ENCODE measurements at places on chromosomes 7 and 10. TPM values are rescaled to one million over a fixed set of nuclear protein-coding genes. Genes with fewer than 3 reads are reported as not detected.

- no peak for DNase-seq
These were observed 111.2 kb downstream of the PON1 start for GRCh38 chr7:95213148-95213547.

The FGL2 gene
- polyA plus RNA-seq: 9.1 TPM

DNA sequence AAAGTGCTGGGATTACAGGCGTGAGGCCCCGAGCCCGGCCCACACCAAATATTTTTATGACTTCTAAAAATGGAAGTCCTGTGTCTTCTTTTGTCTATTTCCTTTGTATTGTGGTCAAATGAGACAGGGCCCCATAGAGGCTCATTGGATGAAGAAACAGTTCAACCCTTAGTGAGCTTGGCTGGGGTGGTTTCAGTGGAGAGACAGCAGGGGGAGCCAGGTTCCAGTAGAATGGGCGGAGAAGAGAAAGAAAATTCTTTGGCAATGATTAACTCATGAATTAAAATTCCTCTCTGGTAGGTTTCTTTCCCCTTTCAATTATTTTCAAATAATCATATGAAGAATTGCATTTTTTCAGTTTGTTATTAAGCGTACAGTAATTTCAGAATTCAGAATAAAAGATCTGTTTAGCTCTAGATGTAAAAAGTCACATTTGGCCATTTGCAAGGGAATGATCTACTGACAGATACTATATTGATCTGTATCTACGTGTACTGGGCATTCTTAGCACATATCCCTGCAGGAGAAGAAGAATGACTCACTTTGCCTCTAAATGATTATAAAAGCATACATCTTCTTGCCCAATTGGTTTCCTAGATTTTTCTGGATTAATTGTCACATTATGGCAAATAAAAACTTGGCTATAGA lies 43.2 kb downstream of the PNLIPRP3 start:
- DNase-seq: no peak

GRCh38 chr7:2359610-2360009 lies 5.0 kb downstream of the EIF3B start:
- no peak for DNase-seq

DNA sequence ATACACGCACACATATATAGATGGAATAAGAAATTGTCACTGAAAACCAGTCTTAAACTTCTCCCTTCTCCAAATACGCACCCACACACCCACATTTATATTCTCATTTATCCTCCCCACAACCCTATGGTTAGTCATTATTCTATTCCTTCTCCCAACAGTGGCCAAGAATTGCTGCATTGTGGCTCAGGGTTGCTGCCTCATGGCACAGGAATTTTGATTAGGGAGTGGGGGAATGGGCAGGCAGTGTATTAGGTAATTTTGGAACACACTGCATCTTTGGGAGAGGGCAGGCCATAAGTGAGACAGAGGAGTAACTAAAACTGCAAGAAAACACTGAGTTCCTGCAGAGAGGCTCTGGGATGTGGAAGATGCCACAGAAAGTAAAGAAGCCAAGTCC lies 35.7 kb downstream of the NAPEPLD start:
- DNase-seq: no peak

The VOPP1 gene
- polyA plus RNA-seq: 36.8 TPM

DNA sequence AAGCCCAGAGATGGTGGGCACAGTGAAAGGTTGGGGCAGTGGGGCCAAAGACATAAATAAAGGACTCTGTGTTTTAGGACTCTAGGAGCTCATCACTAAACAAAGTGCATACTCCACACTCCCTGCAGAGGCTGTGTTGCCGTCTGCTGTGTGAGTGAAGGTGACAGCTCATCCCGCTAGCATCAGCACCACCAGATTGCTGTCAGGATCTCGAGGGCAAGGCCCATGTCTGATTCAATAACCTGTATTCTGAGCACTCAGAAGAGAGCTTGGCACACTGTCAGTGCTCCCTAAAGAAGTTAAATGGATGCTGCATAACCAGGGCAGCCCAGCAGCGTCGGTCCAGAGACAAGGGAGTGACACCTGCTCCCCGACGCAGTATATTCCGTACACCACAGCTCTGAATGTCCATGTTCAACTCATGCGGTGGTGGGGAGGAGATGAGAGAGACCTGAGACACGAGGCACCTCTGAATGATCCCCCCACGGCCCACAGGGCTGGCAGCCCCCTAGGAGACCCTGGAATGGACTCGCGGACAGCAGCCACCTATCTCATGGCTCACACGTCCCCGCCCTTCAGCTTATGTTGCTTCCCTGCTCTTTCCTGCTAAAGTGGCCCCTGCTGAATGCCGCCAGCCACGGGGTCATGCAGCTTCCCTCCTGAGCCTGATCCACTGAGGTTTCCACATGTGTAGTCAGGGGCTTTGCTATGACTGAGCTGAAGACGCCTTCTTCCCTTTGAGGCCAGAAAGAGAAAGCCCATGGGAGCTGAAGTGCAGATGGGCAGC lies 132.7 kb upstream of the KCNMA1 start:
- no peak for DNase-seq

- peak; percentile 63 for DNase-seq
These were observed 1.8 kb upstream of the ACTR3C start for GRCh38 chr7:150325110-150325611.

The VENTX gene
- polyA plus RNA-seq: 0.23 TPM

DNA sequence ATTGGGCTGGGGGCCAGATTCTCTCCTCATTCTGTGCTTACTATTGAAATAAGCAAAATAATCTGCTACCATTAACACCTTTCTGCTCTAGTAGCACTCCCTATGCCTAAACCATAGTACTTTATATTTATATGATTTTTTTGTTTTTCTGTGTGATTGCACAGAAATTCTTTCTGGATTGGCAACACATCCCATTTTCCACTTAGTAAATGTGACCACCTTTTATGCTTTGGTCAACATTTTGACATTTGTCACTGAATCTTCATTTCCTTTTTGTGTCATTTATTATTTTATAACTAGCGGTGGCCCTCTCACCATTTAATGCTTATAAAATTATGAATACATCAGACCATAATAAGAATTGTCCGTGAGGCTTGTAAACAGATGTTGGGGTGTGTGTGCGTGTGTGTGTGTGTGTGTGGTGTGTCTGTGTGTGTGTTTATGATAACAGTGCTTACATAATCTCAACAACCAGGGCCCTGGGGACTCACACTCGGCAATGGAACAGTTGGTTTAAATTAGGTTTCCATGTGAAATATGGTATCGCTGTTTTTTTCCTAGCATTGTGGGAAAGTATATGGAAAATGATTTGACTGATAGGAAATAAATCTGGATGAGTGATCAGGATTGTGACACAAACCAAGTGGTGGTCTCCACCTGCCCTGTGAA lies 138.9 kb downstream of the NOC3L start:
- no peak for DNase-seq

The AQP1 gene
- 330 TPM for polyA plus RNA-seq

The GPR22 gene
- 0.06 TPM for polyA plus RNA-seq

All from left lung (tissue), 14 donors.